ENCODE measurements at places on chromosomes 1 and 21.

DNA sequence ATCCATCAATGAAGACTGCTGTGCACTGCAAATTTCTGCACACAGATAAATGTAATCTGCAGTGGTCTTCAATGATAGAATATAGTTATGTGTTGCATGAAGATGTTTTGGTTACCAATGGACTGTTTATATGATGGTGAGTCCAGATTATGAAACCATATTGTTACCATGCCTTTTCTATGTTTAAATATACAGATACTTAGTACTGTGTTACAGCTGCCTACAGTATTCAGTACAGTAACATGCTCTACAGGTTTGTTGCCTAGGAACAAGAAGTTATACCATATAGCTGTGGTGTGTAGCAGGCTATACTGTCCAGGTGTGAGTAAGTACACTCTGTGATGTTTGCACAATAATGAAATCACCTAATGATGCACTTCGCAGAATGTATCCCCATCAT is 40.8 kb downstream of the SORT1 start:
- no peak for DNase-seq

DNA sequence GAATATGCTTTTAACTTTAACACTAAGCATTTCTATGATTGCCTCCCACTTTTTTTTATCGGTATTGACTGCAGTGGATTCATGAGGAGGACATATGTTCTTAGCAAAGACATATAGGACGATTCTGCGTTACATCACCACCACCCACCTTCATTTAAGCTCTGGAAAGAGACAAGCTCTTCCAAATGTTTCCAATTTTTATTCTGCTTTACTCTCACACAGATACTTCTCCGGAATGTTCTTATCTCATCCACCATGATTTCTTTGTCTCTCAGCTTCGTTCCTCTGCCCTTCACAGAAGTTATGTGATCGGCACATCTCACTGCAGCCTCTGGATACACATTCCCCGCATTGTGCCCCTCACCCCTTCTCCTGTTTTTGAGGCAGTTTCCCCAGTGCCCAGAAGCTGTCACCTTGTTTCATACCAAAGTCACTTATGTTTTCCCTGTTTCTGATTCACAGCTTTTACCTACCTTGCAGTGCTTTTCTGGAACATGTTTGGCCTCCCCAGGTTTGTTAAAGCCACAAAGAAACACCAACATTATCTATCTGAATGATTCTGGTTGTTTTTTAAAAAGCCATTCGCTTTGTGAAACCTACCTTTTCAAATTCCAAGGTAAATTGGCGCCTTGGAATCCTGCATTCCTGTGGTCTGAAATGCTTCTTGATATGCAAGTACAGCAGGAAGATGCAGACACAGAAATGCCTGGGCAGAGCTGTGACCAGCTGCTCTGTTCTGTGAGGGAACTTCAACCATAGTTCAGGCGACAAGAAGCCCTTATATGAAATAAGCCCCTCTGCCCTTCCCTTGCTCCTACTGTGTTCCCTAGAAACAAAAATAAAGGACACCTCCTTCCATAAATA is 1020.2 kb downstream of the TTLL7 start:
- DNase-seq = no peak

DNA sequence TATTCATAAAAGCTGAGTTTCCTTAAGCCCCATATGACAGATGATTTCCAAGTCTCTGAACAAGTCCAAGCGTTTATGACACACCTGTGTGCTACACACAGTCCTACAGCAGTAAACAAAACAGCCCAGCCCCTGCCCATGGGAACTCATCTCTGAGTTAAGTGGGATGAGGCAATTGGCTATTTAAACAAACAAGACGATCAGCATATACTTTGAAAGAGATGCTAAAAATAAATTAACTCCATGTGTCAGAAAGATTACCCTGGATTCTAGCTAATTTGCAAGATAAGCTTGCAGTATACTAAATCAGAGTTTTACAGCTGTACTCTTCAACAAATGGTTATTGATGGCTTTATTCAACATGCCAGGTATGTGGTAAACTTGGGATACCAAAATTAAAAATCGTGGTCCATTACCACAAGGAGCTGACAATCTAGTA is 7.0 kb downstream of the PSMG1 start:
- DNase-seq = no peak

DNA sequence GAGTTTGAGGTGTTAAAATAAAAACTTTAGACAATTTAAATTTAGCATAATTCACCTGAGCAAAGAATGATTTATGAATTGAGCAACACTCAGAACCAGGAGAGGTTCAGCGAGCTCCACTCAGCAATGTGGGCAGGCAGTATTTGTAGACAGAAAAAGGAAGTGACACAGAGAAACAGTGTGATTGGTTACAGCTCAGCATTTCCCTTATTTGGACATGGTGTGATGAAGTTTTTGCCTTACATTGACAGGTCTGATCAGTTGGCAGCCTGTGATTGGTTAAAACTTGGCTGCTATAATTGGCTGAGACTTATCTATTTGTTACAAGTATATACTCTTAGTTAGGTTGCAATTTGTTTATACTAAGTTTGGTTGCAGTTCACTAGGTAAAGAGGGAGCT is 621.2 kb upstream of the PRMT6 start:
- no peak for DNase-seq

DNA sequence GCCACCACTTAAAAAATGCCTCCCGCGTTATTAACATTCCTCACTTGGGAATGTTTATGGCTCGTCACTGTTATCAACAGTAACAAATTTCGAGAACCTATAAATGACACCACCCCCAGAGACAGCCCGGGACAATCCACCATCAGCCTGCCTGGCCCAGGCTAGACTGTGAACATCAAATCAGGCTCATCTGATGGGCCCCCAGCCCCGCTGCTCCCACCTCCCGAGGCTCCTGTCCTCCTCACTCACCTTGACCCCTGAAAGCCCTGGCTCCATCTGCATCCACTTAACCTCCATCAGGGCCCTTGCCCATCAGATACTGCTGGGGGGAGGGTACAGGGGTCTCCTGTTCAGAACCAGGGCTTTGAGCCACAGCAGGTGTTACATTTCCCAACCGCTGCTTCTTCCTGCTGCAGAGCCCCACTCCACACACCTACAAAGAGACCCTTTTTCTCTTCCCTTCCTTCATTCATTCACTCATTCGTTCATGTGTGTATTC is 156.5 kb upstream of the VAMP3 start:
- DNase-seq = no peak

- DNase-seq = no peak
These were observed 16.3 kb downstream of the RAB7B start for GRCh38 chr1:205986861-205987260.

DNA sequence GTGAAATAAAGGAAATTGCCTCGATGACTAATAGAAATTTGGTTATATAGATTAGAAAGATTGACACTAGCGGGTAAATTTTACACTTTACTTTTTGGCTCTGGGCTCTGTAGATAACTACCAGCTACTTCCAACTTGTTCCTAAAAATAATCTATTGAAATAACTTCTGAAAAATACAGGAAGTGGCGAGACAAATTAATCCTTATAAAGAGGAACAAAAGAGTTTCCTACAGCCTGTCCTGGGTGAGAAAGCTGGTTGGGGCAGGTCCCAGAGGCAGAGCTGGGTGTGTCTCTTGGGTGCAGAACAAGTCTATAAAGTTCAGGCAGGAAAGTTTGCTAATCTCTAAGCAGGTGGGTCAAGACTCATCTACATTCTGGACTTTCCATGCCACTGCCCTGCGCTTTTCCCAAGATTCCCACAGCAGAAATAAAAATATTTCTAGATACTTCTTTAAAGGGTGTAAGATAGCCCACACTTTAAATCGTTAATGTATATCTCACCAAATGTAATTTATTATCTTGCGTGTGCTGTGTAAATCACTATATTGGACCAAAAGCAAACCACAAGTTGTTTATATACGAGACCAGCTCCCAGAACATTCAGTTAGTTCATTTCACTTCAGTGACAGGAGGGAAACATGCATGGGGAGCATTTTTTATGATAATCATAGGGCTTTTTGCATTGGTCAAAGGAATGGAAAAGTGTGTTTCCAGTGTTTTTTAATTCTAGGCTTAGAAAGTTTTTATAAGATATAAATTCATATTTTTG is 70.1 kb upstream of the NRIP1 start:
- no peak for DNase-seq
